NCI-H69 (cell line): ENCODE measurements at places on chromosomes 3 and 15.

DNA sequence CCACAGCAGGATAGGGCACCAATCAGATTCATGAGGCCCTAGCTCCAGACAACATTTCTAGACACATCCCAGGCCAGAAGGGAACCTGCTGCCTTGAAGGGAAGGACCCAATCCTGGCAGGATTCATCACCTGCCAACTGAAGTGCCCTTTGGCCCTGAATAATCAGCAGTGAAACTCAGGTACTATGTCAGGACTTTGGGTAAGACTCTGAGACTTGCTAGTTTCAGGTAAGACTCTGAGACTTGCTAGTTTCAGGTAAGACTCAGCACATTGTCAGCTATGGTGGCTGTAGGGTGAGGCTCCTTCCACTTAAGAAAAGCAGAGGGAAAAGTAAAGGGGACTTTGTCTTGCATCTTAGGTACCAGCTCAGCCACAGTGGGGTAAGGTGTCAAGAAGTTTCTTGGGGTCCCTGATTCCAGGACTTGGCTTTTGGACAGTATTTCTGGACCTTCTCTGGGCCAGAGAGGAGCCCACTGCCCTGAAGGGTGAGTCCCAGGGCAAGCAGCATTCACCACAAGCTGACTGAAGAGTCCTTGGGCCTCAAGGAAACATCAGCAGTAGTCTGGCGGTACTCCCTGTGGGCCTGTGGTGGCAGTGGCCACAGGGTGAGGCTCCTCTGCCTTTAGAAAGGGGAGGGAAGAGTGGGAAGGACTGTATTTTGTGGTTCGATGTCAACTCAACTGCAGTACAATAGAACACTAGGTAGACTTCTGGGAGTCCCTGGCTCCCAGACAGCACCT lies 13.7 kb upstream of the COL8A1 start:
- DNase-seq = no peak

DNA sequence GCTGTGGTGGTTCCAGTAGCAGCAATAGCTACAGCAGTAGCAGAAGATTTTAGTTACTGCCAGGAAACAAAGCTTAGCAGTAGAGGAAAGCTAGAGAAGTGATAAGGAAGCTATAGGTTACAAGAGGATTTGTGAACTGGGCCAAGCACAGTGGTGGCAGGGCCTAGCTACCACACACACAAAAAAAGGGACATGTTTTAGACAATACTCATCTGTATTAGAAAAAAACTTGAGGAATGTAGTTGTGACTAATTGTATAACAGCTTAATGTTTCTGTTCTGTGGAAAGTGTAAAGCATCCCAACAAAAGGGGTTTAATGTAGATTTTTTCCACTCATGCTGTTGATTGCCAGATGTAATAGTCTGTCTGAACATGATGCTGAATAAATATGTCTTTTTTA lies 29.9 kb upstream of the PFN2 start:
- DNase-seq = no peak

DNA sequence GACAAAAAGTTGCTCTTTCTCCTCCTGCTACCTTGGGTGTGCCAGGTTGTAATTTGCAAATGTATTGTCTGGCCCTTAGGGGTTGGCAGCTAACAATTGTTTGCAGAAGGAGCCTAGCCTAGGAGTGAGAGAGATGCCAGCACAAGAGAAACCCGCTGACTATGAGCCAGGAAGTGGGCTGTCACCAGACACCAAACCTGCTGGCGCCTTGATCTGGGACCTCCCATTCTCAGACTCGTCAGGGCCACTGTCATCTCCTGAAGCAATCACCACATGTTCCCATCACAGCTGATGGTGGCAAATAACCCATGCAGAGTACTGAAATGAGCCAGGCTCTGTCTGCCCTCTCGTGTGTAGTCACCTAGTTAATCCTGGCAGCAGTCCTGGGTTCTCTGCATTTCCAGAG lies 406.4 kb upstream of the NPAP1 start:
- peak; percentile 74 for DNase-seq

DNA sequence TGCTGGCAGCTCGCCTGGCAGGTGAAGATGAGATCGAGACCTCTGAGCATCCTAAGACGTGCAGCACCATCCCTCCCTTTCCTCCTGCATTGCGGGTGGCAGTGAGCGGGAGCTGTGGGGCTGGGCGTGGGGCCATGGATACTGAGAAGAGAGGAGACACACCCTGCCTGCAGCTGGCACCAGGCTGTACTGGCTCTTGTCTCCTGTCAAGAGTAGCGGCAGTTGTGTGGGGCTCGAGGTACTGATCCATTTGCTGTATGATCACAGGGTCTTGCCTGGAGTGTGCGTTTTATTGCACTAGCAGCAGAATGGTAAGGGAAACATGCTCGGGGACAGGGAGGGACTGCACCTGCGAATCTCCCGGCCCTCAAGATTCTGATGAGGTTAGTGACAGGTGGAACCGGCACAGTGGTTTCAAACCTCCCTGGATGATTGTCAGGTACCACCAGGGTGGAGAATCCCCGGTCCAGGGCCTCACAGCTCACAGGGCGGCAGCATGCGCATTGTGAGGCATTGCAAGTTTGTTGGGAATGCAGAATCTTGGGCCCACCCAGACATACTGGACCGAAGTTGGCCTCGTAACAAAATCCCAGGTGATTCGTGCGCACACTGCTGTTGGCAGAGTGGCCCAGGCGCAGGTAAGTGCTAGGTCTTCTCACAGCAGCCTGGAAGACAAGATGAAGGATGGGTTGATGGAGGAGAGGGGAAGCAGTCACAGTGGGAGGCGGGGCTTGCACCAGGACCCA lies 14.1 kb downstream of the SYNM start:
- no peak for DNase-seq
